AML-193 (cell line): ENCODE measurements at places on chromosomes 3 and 15.

- DNase-seq: peak; percentile 55
These were observed 162.4 kb upstream of the CGNL1 start for GRCh38 chr15:57213862-57214261.

GRCh38 chr3:61218504-61218903, 32.7 kb downstream of the FHIT start:
- DNase-seq: no peak

- no peak for DNase-seq
These were observed 569.8 kb downstream of the RBMS3 start for GRCh38 chr3:29850641-29851040.

DNA sequence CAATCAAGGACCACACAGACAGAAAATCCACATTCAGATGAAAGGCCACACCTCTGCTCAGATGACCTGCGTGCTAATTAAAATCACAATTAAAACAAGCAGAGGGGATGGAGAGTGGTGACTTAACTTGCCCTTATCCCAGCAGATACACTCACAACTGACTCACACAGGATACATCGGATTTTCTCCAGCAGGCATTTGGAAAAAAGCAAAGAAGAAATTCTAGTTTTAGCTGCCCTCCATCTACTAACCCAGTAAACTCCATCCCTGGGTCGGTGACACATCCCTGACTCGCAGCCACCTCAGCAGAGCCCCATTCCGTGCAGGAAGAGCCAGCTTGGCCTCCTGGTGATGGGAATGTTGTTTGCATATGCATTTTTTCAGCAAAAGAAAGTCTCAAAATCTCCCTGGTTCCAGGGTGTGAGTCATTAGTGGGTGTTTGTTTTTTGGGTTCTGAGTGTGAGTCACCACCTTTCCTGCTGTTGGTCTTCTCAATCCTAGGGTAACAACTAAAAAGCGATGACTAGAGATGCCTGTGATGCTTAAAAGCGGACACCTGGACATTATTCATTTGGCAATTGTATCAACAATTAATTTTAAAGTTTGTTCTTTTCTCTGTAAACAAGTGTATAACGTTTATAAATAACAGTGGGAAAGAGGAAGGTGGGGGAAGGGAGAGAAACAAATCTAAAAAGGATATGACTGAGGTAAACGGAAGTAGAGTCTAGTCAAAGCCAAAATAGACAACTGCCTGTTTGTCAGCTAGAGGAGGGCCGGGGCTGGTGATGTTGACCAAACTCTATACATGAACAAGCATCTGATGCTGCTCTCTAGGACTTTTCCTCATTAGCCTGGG, 49.8 kb upstream of the SLC4A7 start:
- DNase-seq: no peak

DNA sequence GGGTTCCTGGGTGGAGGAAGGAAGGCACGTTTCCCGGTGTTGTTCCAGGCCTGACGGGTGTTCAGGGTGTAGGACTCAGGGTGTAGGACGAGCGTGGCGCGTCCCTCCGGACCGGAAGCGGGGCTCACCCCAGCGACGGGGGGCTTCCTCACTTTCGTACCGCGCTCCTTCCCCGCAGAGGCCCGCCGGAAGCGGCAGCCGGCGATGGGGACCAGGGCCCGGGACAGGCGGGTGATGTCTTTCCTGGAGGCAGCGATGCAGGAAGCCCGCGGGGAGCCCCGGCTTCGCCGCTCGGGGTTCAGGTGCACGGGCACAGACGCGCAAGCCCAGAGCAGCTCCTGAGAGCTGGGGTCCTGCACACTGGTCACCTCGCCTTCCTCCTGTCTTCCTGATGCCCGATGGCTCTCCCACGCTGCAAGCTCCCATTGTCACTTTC, 13.4 kb downstream of the FOXL2NB start:
- DNase-seq: no peak

- DNase-seq: peak; percentile 66
These were observed 71.8 kb downstream of the SYNPR start for GRCh38 chr3:63349583-63350573.

DNA sequence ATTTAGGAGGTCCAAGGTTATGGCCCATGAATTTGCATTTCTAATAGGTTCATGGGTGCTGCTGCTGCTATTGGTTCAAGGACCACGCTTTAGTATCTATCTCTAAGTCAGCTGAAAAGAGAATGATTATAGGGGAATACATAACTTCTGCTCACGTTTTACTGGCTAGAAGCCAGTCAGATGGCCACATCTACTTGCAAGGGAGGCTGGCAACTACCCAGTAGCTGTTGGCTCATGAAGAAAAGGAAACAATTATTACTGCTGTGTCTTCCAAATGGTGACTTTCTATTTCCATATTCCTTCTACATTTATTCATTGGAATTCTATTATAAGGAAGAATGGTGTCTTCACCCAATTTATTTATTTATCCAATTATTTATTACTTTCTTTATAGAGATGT, 54.2 kb downstream of the SLC25A36 start:
- DNase-seq: no peak

DNA sequence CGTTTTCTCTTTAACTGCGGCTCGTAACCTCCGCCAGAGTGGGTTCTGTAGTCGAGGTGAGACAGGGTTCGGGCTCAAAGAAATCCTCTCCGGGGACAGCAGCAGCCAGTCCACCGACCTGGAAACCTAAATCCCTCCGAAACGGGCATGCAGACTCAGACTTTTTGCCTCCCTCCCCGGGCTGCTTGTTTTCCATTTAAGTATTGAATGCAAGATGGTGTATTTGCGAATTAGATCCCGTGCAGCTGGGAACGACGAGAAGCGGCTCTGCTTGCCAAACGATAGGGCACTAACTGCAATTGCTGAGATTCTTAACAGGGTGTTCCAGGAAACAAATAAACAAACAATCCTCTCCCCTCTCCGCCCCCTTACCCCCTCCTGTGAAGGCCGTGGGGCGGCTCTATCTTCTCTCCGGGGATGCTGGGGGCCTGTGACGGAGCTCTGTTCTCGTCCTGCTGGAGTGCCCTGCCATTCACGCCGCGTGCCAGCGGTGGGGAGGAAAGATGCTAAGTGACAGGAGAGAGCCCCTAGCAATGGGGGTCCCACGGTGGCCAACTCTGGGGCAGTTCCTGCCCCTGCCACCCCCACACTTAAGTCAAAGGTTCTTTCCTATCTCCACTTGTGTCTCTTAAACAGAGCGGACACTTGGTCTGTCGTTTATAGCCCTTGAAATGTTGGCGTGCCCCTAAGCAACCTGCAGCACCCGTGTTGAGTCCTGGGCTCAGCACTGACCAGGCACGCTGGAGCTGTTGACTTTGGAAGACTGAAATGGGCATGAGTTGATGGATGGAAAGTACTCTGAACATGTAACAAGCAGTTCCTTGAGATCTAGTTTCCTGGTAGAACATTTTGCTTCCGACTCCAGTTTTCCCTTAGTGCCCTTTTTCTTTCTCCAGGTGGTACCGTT, 1.3 kb upstream of the ETV5 start:
- DNase-seq: no peak

DNA sequence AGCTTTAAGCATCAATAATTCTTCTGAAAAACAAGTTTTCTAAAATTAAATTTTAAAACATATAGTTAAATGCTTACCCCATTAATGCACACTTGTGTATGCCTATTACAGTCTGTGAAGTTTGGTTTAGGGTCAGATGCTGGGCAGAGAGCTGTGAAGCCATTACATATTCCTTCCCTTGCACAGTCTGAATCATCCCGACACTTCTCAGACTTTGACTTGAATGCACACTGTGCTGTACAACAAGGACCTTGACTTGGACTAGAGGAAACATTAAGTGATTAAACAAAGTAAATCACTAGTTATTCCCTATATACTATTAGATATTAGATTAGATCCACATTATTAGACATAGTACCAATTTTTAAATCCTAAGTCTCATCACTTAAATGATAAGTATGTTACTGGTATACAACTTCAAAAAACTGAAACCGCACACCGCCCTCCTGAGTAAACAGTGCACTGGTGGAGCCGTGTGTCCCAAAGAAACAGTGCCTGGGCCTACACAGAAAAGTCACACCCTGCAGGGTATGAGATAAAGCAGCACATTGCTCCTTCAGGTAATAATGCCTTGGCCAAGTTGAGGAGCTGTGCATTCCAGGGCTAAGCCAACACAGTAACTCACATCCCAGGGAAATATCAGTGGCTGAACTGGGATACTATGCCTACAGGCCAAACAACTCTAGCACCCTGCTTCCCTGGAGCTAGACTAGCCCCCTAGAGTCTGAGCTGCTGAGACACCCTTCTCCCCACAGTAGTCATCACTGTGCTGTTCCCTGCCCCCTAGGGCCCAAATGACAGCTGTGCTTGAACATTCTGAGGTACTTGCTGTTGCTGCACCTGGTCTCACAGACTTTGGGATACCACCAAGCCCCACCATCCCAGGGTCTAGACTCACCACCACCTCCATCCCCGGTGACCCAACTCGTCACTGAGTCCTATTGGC, 137.5 kb downstream of the ADAM10 start:
- DNase-seq: no peak

GRCh38 chr3:127738192-127738840, 65.6 kb downstream of the ABTB1 start:
- no peak for DNase-seq

DNA sequence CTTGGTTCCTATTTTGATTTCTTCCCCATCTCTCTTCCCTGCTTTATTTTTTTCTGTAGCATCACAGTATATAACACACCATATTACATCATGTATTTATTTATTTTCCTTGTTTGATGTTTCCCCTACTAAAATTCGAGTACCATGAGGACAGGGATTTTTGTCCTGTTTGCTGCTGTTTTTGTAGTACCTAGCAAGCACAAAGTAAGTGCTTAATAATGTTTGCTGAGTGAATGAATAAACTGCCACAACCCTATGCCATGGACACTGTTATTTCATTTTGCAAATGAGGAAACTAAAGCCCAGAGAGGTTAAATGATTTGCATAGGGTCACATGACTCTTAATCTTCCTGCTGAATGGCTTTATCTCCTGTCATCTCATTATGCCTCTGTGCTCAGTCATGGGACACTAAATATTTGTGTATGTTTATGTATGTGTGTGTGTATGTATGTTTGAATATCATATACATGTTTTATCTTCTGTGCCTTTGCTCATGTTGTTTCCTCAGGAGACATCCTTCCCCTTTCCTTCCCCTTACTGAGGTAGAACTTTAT, 26.1 kb upstream of the MGA start:
- DNase-seq: no peak

DNA sequence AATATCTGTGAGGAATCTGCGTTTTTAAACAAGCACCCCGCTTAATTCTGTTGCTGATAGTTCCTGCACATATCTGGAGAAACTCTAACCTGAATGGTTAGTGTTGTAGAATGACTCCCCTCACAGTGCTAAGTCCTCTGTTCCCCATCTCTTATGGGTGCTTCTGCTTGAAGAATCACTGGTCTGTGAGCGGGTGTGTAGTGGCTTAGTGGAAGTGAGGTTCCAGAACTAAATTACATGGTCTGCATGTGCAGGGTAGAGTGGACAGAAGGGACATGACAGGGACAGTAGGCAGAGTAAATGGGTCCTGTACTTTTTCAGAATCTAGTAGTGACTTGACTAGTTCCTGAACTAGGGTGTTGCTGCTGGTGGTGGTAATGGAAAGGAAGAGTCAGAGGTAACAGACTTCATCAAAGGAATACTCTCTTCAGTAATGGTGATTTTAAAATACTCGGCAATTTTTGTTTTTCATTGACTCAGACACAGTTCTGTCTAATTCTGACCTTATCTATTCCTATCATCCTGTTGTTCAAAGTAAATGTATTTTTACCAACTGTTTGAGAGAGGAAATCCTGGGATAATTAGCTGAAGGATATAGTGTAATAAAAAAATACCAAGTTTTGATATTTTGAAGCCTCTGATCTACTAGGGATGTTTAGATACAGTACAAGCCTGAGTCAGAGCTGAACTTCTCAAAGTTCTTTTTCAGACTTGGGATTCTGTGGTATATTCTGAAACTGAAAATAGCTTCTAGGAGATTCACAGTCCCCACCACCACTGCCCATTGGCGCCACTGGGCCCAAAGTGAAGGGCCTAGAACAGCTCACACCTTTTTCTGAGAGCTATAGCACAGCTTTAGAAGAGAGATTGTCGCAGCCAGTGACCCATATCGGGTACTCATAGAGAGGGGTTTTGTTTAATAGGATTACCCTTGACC, 55.5 kb downstream of the FNDC3B start:
- DNase-seq: no peak

DNA sequence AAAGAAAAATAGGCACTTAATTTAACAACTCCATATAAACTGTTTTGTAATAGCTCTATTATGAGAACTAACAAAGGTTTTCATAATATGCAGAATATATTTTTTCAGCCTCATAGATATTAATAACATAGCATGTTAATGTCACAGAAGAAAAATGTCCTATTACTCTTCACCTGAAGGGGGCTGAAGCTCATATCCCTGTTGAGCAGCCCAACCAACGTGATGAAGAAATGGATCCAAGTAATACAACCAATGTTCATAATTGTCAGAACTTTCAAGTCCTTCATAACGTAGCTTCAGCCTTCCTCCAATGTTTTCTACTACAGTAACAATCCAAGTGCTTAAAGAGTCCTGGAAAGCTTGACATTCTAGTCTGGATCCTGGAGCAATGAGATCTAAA, 34.5 kb upstream of the STIMATE start:
- peak; percentile 12 for DNase-seq

DNA sequence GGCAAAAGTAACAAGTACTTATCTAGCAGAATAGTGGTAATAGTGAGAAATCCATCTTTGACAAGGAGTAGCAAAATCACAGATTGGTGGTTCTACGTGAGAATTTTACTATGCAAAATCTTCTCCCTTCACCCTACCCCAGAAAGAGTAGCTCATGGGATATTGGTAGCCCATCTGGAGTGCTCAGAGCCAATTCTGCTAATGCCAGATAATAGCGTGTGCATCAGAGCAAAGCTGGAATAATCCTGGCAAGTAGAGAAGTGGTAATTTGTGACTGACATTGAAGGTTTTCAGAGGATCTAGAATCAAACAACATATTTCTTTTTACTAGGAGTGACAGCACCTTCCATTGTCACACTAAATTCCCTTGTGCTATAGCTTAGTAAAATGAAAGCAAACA, 192.9 kb downstream of the ZBBX start:
- no peak for DNase-seq

GRCh38 chr15:50819344-50819743, 53.8 kb upstream of the SPPL2A start:
- DNase-seq: no peak

DNA sequence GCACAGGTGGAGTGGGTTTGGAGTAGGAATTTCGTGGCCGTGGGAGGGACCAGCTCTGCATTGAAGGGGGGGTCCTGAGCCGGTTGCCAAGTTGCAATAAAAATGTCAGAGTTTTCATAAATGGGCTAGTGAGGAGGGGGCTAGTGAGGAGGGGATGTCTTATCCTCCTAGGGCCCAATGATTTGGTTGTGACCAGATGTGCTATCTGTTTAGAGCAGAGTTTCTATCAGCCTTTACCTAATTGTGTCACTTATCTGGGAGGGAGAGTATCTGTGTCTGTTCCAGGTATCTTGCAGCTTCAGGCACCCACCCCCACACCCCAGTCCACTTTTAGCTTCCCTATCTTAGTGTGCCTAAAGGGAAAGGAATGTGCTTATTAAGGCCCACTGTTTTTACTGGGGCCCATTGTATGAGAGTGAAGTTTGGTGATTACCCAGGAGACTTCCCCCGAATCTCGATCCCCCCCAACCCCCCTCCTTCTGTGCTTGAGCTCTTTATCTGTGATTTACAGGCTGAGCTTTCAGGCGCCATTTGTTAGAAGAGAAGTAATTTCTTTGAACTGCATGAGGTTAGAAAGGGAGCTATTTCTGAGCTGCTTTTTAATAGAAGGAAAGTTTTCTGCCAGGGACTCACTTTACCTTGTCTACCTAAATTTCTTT, 42.6 kb downstream of the PPCDC start:
- no peak for DNase-seq
